ENCODE measurements at places on chromosomes 1 and 21.

DNA sequence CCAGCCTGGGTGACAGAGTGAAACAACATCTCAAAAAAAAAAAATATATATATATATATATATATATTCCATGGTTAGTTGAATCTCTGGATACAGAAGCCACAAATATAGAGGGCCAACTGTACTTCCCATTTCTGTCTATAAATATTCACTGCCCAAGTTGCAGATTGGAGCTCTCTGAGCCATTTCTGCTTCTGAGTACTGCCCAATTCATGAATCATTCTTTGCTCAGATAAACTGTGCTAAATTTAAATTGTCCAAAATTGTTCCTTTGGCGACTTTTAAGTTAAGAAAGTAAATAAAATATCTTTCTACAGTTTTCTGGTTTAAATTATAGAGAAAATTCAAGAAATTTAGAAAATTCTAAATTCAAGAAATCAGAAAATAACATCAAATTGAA is 23.2 kb upstream of the C1orf146 start:
- no peak for DNase-seq

DNA sequence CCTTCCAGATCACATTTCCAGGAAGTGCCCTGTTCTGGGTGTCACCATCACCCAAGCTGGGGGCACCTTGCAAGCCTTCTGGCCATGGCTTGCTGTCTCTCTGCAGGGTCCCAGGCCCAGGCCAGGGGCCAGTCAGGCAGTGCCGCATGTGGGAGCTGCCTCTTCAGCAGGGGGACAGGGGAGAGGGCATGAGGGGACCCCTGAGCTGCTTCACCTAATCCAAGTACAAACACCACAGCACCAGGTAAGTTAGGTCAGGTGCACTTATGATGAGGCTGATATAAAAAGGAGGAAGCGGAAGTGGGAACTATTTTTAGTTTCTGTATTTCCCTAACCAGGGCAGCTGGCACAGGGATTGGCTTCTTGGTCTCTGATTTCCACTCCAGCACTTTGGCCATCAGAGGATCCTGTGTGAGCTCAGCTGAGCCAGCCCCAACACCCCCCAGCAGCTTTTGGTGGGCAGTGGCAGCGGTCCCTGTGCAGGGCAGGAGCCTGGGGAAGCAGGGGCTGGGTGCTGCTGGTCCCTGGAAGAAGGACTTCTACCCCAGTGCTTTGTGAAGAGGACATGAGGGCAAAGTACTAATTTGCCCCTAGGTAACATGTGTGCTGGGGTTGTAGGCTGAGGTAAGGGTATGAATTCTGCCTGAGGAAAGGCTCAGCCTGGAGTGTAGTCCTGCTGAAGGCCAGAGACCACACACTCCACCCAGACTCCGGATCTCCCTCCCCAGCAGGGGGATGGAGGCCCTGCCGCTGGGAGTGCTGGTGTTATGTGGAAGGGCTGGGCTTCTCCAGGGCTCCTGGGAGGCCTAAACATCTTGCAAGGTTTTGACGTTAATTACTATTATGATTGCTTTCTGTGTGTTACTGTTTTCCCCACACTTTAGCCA is 3.3 kb upstream of the PCBP3 start:
- DNase-seq, result no peak

DNA sequence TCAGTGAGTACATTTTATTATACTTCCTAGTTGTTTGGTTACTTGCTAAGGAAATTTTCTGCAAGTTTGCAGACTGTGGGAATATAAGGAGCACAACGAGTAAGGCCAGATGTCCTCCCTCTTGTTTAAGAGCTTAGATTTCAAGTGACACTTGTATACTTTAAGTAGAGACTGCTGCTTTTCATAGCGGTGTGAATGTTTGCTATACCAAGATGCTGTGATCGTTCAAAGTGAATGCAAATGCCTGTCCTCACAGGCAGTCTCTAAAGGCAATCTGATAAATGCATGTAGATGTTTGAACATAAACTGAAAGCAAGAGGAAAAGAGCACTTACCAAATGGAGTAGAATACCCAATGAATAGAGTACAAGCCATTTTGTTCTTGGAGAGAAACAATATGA is 226.4 kb downstream of the NRIP1 start:
- DNase-seq, result no peak

GRCh38 chr1:243672539-243673074 is 177.4 kb downstream of the AKT3 start:
- DNase-seq, result no peak

DNA sequence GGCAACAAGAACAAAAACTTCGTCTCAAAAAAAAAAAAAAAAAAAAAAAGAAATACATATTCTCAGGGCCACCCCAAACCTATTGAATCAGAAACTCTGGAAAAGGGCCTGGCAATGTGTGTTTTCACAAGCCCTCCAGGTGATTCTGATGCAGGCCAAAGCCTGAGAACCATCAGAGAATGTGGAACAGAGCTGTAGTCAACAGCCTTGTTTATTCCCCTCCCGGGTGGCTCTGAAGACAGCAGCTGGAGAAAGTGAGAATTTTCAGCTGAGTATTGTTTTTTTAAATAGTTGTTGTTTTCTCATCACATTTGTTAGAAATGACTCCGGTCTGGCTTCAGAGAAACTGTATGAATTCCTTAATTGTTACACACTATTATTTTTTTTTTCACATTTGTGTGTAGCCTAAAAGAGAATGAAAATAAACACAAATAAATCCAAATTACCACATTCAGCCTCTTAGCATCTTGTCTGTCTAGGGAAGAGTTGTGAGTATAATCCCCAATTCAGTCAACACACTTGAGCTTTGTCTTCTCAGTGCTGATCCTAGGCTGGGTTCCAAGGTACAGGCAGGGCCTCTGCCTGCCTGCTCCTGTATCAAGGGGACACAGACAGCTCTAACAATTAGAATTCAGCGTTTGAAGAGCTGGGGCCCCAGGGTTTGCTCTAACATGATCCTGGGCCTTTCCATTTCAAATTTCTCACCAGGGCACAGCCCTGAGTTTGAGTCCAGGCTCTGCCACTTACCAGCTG is 6.6 kb upstream of the AZIN2 start:
- no peak for DNase-seq

Measured in right atrium auricular region (tissue), 2 donors.